CD8-positive, alpha-beta memory T cell (primary cell): ENCODE measurements at places on chromosomes 6 and 20. TPM values are rescaled to one million over a fixed set of nuclear protein-coding genes. Genes with fewer than 3 reads are reported as not detected.

GRCh38 chr6:107720717-107721116, 103.4 kb downstream of the SCML4 start:
- no peak for DNase-seq

Gene SLPI
- not detected for total RNA-seq

DNA sequence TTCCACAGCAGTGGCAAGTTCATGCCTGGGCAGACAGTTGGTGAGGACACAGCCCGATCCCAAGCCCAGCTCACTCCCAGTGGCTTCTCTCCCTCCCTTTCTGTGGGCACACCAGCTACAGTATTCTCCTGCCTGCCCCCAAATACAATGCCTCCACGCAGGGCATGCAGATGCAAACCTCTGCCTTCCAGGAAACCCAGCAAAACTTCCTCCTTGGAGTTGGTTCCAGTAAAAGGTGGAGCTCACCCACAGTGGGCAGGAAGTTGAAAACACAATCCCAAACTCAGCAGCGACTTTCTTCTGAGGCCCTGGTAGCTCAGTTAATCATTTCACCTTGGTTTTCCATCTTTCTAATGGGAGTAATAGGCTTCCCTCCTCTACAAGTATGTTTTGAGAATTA, 93.7 kb downstream of the LY86 start:
- no peak for DNase-seq

- no peak for DNase-seq
Measured at GRCh38 chr6:131955192-131955591, 4.0 kb upstream of the CCN2 start.

Gene KCNS1
- 0.16 TPM for total RNA-seq

- no peak for DNase-seq
Measured at GRCh38 chr20:43550456-43550855, 8.4 kb upstream of the SGK2 start.

DNA sequence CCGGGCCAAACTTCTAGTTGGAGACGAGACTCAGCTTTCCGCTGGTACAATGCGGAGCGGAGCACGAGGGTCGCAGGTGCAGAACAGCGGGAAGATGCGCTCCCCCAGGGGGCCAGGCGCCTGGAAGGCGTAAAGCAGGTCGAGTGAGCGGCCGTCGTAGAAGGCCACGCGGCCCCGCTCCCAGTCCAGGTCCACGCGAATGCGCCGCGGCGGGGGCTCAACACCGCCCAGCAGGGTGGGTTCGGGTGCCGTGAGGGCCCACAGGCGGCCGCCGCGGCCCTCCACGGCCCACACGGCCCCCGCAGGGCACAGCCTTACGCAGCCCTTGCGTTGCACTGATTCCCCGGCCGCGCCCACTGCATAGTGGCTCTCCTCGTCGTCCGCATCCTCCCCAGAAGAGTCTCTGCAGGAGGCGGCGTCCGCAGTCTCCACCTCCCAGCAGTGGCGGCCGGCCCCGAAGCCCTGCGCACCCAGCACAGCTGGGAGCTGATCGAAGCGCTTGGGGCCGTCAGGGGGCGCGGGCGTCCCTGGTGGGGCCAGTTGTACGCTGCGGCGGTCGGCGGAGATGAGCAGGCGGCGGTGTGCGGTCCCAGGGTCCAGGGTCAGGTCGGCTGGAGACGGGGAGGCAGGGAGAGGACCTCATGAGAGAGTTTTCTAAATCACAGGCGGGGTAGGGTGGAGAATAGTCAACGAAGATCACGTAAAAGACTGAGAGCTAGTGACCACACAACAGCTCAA, 4.3 kb downstream of the PPP1R11 start:
- DNase-seq: no peak

Gene CITED2
- total RNA-seq: 68.6 TPM
